Hematopoietic multipotent progenitor cell (in vitro differentiated cells): ENCODE measurements at places on chromosomes 7 and 10. TPM values are rescaled to one million over a fixed set of nuclear protein-coding genes. Genes with fewer than 3 reads are reported as not detected.

DNA sequence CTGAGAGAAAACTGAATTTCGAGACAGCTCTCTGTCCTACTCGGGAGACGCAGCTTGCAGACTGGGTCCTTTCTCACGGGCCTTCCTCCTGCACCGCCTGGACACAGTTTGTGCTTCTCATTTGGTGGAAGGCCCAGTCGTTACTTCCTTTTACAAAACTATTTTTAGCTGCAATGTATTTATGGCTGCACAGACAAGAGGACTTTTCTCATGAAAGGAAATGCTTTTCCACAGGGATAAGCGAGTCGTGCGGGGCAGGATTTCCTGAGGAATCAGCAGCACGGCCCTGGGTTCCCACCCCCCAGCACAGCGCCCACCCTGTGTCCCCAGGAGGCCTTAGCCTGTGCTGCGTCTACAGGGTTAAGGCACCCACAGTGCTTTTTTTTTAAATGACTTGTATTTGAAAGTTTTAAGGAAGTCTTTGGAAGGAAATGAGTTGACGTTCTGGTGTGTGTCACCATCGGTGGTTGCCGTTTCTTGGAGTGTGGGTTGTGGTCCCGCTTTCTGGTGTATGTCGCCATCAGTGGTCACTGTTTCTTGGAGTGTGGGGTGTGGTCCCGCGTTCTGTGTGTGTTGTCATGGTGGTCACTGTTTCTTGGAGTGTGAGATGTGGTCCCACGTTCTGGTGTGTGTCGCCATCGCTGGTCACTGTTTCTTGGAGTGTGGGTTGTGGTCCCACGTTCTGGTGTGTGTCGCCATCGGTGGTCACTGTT lies 50.9 kb downstream of the INPP5A start:
- DNase-seq = no peak

PROSER2 gene
- total RNA-seq = 16.2 TPM

DNA sequence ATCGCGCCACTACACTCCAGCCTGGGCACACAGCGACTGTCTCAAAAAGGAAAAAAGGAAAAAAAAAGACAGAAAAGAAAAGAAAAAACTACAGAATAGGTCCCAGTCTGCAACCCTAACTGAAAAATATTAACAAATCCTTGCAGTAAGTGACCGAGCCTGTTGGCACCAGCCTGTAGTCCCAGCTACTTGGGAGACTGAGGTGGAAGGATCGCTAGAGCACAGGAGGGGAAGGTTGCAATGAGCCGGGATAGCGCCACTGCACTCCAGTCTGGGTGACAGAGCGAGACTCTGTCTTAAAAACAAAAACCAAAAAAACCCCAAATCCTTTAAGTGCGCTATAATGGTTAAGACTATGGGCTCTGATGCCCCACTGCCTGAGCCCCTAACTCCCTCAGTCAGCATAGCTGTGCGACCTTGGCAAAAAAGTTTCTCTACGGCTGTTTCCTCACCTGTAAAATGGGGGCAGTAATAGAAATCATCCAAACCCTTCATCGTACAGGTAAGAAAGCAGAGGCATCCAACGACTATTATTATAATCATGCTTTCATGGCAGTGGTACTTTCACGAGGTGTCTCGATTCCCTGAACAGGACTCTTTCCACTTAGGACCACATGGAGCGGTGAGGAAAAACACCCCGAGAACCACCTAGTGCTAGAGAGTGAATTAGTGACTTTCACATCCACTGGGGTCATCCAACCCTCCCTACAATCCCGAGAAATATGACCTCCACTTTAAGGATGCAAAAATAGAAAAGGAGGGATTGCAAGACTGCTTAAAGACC lies 755 bp downstream of the TOMM7 start:
- no peak for DNase-seq

DNA sequence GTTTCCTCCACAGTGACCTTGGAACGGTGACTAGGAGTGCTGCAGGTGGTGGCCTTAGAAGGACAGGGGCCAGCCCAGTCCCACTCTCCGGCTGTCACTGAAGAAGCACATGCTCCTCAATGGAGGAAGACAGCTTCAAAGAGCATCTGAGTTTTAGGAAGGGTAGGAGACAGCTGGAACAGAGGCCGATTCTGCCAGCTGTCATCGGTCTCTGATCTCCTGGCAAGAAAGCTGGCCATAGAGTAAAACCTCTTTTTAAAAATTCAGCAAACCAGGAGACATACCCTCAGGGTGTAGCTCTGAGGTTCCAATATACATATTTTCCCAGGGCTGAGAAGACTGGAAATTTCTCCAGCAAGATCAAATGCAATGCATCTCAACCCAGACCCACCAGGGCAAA lies 55.9 kb downstream of the KCNMA1 start:
- DNase-seq = no peak

DNA sequence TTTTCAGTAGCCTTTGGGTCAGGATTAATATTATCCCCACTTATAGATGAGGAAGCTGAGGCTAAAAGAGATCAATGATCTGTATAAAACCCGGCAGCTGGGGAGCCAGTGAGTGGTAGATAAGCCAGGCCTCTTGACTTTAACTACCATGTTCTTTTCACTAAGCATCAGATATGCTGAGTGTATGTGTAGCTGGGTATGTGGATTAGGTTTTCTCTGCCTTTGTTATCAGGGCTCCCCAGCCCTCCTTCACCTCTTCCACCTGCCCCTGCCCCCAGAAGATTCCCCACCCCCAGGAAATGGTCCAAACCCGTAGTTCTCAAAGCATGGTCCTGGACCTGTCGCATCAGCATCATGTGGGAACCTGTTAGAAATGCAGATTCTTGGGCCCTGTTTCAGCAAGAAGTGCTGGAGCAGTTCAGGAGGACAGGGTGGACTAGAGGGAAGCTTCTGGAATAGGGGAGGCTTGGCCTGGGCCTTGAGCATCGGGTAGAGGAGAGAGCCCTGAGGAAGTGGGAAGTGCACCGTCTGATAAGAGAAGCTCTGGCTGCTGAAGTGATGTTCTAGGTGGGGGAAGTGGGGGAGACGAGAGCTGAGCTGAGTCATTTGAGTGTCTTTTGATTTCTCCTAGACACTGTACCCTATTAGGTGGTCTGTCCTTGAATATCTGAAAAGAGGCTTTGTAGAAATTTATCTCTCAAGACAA lies 101.3 kb downstream of the HIF1AN start:
- DNase-seq = no peak

GRCh38 chr10:8410506-8410905 lies 356.0 kb downstream of the GATA3 start:
- no peak for DNase-seq

- DNase-seq = no peak
Observed at GRCh38 chr7:129667116-129667515, 55.6 kb downstream of the NRF1 start.

SLIT1 gene
- total RNA-seq = under 0.01 TPM

DNA sequence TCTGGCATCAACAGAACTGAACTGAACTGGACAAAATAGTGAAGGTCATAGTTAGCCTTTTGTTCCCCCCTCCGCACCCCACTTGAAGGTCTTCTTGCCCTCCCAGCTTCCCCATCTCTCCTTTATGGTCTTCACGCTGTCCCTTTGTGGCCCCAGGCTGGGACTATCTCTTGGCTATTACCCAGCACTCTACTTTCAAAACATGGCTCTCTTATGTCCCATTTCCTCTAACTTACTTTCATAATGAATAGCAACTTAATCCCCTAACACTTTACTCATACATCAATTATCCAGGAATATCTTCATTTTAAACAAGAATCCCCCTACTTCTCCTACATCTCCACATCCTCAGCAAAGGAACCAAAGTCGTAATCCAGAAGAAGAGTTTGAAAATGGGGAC lies 135.3 kb upstream of the ITGB1 start:
- no peak for DNase-seq

FRMPD2 gene
- total RNA-seq = not detected

DNA sequence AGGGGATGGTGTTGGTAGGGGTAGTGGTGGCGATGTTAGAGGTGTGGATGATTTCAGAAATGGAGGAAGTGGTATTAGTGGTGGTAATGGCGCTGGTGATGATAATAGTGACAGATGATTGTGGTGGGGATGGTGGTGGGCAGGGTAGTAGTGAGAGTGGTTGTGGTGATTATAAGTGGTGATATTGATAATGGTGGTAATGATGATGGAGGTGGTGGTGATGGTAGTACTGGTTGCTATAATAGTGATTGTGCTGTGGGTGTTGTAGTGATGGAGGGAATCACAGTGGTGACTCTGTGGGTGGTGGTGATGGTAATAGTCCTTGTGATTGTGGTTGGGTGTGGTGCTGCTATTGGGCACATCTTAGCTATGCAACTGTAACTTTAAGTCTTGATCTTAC lies 61.6 kb upstream of the TBX20 start:
- no peak for DNase-seq

- no peak for DNase-seq
Observed at GRCh38 chr10:50552308-50552707, 71.4 kb downstream of the SGMS1 start.

DNA sequence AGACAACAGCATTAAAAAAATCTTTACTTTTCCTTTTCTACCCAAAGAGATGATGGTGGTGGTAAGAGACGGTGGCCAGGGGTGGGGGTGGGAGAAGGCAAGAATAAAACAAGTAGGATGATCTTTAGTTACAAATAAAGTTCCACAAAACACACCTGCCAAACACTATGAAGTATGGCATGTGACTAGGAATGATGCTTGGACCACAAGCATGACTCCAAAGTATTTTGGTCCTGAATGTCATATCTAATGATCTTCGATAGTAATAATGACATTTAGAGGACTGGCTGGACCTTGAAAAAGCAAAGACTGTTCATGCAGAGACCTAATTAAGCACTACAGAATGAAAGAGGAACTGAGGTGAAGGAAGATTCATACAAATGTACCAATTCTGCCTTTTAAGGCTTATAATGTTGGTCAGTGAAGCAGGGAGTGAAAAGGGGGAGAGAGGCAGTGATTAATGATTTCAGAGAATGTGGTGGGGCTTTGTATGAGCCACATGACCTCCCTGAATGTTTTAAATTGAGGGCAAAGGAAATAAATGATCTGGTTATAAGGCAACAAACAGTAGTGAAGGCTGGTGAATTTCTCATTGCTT lies 29.6 kb upstream of the DKK1 start:
- DNase-seq = no peak

DNA sequence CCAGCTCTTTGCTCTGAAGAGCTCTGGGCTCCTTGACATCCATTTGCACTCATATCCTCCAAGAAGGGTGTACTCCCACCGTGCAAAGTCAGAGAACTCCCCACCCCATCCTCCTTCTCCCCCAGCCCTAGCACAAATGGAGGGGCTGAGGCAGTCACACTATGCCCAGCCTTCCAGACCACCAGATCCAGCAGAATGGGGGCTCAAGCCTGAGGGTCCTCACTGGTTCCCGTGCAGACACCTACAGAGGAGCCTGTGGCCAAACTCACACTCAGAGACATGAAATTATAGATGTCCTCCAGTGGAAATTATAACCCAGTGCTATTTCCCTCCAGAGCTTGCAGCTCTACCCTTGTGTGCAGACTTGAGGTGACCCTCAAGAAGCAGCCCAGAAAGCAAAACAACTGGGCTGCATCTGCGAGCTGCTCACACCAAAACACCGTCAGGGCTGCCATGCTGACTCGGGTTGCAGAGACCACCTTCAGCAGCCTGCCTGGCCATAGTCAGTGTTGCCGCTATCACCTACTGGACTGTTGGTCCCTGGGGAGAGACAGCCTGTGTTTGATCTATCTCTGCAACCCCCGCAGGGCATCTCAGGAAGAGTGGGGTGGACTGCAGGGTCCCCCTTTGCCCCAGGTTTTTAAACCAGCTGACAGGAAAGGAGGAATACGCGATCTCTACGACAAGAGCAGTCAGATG lies 7.4 kb downstream of the ZNF488 start:
- no peak for DNase-seq

SPOCK2 gene
- total RNA-seq = 31.0 TPM

MOGAT3 gene
- total RNA-seq = not detected

DNA sequence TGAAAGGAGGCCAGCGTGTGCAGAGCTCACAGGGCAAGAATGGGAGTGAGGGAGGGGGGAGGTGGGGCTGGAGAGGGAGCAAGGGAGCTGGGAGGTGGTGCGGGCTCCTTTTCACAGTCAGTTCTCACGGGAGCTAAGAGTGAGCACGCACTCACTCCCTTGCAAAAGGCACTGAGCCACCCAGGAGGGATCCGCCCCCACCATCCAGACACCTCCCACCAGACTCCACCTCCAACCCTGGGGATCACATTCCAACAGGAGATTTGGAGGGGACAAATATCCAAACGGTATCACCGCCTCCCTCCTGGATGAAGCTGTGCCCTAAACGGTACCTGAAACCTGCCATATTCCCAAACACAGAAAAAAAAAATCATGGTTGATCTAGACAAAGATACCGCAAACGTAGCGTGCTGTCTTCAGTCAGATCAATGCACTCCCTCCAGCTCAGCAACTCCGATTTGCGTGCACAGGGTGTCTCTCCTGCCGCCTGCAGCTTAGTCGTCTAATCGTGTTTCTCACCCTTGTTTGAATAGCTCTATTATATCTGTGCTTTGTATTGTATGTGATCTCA lies 20.3 kb upstream of the PRKAG2 start:
- no peak for DNase-seq

DNA sequence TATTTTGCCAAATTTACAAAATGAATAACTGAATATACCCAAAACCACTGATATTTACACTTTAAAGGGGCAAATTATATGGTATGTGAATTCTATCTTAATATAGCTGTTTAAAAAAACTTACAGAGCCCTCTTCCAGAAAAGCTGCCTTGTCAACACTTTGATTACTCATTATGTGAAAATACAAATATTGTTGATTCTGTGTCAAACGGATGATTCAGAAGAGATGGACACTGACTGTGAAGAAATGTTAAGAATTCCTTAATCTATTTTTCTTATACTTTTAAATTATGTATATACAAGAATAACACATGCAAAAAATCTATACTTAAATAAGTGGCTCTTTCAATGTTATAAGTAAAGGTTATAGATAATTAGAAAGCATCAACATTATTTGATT lies 41.5 kb downstream of the SMURF1 start:
- no peak for DNase-seq

- no peak for DNase-seq
Observed at GRCh38 chr10:78777466-78777865, 291.3 kb upstream of the ZMIZ1 start.
